Stimulated activated CD8-positive, alpha-beta memory T cell treated with anti-CD3 and anti-CD28 coated beads, Interleukin-4, amount 100 ng/mL, for 1 hour (primary cell): ENCODE measurements at places on chromosomes 6 and 20.

DNA sequence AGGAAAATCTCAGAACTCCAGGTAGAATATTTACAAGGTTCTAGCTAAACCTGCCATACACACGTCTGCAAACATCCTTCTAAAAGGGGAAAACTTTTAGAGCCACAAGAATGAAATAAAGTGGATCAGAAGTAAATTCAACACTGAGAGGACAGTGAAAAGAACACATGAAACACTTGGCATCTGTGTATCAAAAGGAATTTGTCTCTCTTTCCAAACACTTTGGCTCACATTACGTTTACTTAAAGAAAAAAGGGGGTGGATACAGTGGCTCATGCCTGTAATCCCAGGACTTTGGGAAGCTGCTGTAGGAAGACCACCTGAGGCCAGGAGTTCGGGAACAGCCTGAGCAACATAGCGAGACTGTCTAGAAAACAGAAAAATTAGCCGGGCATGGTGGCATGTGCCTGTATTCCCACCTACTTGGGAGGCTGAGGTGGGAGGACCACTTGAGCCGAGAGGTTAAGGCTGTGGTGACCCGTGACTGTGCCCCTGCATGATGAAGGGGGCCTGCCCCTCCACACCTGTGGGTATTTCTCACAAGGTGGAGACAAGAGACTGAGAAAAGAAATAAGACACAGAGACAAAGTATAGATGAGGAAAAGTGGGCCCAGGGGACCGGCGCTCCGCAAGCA is 35.4 kb downstream of the NINL start:
- DNase-seq, result no peak

GRCh38 chr20:46022411-46023147 is 6.4 kb upstream of the SLC12A5 start:
- peak; percentile 38 for DNase-seq

- no peak for DNase-seq
These were observed 130.1 kb upstream of the MTHFD1L start for GRCh38 chr6:150735341-150735851.

- DNase-seq, result no peak
These were observed 30.8 kb downstream of the DIDO1 start for GRCh38 chr20:62895539-62895938.

DNA sequence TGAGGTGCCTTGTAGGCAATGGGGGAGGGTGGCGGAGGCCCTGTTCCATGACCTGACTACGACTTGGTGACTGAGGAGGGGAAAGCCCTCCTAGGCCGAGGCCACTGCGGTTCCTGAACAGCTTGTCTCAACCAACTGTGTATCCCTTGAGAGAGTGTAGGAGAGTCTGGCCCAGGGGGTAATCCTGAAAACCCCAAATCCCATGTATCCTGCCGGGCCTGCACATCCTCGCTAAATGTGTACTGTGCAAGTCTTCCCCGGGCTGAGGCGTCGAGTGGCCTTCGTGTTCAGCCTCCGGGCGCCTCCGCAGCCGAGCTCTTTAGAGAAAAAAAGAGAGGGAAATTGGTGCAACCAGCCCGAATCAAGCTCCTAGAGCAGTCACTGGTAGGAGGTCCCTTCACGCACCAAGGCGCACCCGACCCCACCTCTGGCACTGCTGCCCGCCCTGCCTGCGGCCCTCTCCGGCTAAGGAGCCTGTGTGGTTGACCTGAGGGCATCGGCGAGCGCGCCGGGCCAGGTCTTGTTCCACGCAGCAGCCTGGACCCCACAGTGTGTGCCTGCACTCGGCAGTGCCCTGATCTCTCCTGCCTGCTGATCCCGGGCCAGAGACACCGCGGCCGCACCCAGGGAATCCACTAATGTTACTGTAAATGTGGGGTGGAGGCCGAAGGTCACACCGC is 7.3 kb downstream of the SIM1 start:
- no peak for DNase-seq

- no peak for DNase-seq
These were observed 342.2 kb downstream of the CDH26 start for GRCh38 chr20:60300374-60300773.
